ENCODE measurements at places on chromosomes 5 and 9. TPM values are rescaled to one million over a fixed set of nuclear protein-coding genes. Genes with fewer than 3 reads are reported as not detected.

DNA sequence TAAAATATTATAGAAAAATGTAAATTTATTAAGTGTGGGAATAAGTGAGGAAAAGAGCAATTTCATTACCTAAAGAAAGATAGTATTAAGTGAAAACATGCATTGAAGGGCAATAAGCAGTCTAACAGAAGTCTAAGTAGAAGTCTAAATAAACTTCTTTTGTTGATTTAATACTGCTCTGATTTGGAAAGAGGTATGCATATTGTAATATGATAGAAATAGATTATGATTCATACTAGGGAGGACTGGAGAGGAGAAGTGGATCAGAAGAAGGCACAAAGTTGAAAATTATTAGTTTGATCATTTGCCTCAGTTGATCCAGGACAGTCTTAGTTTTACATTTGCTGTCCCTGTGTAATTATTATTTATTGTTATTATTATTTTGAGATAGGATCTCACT, 6.6 kb upstream of the ERBIN start:
- no peak for DNase-seq

LCN15 gene
- not detected for total RNA-seq

VCAN gene
- 75.3 TPM for total RNA-seq

GRCh38 chr9:81622471-81623255, 66.7 kb downstream of the TLE1 start:
- no peak for DNase-seq

DNA sequence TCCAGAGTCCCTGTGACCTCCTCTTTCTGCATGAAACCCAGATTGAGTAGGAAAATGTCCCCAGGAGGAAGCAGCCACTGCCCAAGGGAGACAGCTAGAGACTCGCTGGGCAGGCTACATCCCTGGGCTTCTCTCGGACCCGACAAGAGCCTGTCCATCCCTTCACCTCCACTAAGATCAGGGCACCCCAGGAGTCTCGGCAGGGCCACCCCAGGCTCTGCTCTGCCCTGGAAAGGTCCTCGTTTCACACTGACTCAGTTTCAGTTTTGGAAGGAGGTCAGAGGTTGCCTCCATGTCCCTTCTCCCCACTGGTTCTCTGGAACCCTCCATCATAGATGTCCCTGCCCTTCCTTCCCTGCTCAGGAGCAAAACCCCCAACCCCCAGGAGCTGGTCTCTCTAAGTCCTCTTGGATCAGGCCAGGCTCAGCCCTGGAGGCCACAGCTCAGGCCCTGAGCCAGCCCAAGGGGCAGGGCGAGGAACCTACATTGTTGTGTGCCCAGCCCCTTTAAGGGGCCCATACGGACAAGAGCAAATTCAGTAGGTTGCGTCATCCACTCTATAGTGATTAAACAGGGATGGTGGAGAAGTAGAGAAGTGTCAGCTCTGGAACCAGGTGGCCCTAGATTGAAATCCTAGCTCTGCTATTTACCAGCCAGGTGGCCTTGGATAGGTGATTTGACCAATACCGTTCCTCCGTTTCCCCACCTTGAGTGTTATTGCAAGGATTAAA, 37.4 kb downstream of the C9orf50 start:
- no peak for DNase-seq

- no peak for DNase-seq
These were observed 602.7 kb upstream of the ZNF608 start for GRCh38 chr5:125348936-125349831.

DNA sequence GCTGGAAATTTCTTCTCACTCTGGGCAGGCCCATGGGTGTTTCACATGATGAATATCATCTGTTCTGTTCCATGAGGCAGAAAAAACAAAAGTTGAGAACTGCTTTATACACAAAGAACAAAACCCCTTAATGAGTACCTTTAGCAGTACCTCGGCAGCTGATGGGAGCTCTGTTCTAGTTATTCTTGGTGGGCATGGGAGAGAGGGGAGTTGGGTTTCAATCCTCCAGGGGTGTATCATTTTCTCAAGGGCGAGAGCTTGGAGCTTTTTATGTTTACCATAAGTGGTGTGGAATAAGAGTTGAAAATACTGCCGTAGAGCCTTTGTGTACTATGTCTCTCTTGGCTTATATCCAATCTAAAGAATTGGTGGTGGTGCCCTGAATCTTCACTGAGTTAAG, 103.3 kb upstream of the ZNF608 start:
- no peak for DNase-seq

CCNB1 gene
- total RNA-seq: 5.3 TPM

DNA sequence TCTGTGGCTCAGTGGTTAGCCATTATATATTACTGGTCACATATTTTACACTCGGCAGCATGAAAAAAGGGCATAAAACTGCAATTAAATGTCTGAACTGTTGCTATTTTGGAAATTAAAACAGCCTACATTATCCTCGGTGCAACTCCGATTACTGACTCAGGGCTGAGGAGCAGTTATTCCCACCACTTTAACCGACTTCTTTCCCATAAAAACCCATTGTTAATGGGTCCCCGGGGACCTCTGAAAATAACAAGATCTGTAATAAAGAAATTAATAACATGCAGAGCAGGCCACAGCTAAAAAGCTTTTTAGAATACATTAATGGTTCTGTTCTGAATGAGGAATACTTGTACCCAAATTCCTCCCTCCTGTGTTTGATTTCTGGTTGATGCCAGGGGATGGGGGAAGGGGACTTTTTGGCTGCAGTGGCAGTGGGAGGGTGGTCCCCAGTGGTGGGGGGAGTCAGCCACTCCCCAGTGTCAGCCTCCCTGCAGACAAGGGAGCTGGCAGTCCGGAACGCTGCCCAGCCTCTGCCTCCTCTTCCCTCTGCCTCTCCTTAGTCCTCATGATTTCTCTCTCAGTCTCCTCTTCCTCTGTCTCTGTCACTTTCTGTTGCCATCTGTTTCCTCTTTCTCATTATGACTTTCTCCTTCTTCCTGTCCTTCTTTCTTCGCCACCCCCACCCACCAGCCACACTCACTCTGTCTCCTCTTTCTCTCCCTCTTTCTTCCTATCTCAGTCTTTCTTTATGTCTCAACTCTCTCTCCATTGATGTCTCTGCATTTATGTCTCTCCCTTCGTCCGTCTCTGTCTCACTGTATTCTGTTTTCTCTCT, 59.0 kb upstream of the ZBTB43 start:
- no peak for DNase-seq

GRCh38 chr5:33984671-33985124, at the start of gene SLC45A2:
SLC45A2 (minus strand) TSS chr5:33984693; CDS start chr5:33984583, 110 bp downstream.
- no peak for DNase-seq
